NCI-H748 treated with DMSO at 0.1 percent for 48 hours (cell line): ENCODE measurements at places on chromosomes 13 and 19.
A peak's percentile ranks its signal among the peaks of the same experiment; 100 is the strongest.

GRCh38 chr19:19459707-19460251 lies 54.3 kb downstream of the GATAD2A start:
- no peak for DNase-seq

DNA sequence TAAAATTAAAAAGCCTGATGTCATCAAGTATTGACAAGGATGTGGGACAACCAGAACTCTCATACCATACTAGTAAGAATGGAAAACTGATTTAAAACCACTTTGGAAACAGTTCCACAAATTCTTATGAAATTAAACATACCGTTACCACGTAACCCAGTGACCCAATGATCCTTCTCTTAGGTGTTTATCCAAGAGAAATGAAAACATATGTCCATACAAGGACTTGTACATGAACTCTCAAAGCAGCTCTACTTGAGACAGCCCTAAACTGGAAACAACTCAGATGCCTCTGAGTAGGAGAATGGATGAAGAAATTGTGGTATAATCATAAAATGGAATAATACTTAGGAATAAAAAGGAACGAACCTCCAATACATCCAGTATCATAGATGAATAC lies 27.6 kb downstream of the SLC6A16 start:
- no peak for DNase-seq

- DNase-seq, result no peak
Measured at GRCh38 chr13:103878891-103879605, 812.8 kb upstream of the SLC10A2 start.

- no peak for DNase-seq
Measured at GRCh38 chr19:49132974-49133609, 13.7 kb downstream of the PPFIA3 start.

- no peak for DNase-seq
Measured at GRCh38 chr13:43751624-43752023, 35.1 kb downstream of the ENOX1 start.

DNA sequence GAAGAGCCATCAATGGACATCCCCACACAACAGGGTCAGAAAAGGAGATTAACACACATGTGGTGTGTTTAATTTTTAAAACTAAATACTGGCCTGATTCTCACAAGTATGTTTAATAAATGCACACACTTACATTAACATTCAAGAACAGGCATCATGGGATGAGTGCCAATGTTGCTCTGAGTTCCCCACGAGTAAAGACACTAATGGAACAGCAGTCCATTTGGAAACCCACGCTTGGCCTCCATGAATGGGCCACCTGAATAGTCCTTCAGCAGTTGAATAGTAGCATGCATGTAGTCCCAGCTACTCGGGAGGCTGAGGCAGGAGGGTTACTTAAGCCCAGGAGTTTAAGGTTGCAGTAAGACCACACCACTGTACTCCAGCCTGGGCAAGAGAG lies 195.2 kb upstream of the IPO5 start:
- no peak for DNase-seq

DNA sequence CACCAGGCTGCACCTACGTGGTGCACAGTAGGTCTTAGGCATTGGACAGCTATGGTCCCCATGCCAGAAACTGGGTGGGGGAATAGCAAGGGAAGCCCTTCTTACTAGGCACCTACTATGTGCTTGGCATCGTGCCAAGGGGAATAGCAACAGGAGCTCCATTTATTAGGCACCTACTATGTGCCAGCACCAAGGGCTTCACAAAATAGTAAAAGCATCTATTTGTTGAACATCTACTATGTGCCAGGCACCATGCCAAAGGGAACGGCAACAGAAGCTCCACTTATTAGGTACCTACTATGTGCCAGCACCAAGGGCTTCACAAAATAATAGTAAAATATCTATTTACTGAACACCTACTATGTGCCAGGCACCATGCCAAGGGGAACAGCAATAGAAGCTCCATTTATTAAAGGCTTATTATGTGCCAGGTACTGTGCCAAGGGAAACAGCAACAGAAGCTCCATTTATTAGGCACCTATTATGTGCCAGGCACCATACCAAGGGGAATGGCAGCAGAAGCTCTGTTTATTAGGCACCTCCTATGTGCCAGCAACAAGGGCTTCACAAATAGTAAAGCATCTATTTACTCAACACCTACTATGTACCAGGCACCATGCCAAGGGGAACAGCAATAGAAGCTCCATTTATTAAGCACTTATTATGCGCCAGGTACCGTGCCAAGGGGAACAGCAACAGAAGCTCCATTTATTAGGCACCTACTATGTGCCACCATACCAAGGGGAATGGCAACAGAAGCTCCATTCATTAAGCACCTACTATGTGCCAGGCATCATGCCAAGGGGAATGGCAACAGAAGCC lies 108.5 kb downstream of the PTPRS start:
- no peak for DNase-seq

- DNase-seq, result no peak
Measured at GRCh38 chr13:109418111-109418510, 368.3 kb downstream of the IRS2 start.

GRCh38 chr13:41203810-41204209 lies 9.4 kb upstream of the KBTBD7 start:
- no peak for DNase-seq

GRCh38 chr13:28495538-28496187 lies 735 bp upstream of the FLT1 start:
- DNase-seq, result no peak

- no peak for DNase-seq
Measured at GRCh38 chr19:7366701-7367420, 18.1 kb downstream of the ARHGEF18 start.

GRCh38 chr13:83215627-83216026 lies 666.6 kb downstream of the SLITRK1 start:
- DNase-seq, result no peak

DNA sequence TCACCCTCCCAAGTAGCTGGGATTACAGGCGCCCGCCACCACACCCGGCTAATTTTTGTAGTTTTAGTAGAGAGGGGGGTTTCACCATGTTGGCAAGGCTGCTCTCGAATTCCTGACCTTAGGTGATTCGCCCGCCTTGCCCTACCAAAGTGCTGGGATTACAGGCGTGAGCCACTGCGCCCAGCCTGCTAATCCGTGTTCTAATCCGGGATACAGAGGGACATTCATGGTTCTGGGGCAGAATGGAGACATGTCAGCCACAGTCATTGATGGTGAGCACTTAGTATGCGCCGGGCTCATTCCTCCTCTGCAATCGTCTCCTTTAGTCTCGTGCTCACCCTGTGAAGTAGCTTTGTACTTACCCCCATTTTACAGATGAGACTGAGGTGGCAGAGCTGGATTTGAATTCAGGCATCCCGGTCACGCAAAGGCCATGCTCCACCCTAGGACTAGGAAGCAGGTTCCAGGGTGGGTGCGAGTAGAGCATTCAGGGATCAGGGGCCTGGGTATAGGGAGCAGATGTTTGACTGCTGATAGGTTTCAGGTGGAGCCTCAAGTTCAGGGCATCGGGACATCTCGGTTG lies 8.2 kb downstream of the RRAS start:
- DNase-seq, result no peak

- peak; percentile 84 for DNase-seq
Measured at GRCh38 chr13:102402290-102402689, 442 bp upstream of the FGF14 start.

DNA sequence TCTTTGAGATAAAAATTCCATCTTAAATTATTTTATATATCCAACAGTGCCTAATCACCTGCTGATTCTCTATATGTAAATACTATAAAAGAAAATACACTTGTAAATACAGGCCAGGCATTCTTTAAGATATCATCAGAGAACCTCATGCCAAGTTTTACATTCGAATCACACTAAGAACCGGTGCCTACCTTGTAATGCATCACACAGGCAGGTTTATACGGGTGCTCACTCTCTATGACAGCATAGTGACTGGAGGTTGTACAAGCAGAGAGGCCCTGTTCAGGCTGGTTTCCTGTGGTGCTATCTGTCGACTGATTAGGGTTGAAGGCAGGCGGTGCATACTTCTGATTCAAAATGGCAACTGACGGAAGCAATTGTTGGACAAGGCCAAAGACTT lies 141.3 kb upstream of the FBXL3 start:
- DNase-seq, result no peak

DNA sequence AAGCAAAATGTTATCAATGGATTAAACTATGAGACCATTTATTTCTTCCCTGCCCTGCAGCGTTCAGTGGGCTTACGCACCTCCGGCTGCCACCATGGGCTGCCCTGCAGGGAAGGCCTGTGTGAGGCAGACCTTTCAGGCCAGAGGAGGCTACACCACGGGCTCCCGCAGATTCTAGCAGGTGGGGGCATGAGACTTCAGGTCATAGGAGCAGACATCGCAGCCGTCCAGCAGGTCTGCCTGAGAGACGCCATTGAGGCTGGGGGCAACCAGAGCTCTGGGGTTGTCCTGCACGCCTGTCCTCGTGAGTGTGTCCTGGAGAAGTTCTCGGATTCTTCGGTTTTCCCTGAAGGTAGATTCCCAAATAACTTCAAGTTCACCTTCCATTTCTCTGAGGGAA lies 9.4 kb upstream of the SLC7A9 start:
- DNase-seq, result no peak

- DNase-seq, result no peak
Measured at GRCh38 chr19:17296976-17297375, 6.2 kb downstream of the ABHD8 start.

- DNase-seq, result no peak
Measured at GRCh38 chr19:13004273-13004672, 9.0 kb downstream of the NFIX start.

DNA sequence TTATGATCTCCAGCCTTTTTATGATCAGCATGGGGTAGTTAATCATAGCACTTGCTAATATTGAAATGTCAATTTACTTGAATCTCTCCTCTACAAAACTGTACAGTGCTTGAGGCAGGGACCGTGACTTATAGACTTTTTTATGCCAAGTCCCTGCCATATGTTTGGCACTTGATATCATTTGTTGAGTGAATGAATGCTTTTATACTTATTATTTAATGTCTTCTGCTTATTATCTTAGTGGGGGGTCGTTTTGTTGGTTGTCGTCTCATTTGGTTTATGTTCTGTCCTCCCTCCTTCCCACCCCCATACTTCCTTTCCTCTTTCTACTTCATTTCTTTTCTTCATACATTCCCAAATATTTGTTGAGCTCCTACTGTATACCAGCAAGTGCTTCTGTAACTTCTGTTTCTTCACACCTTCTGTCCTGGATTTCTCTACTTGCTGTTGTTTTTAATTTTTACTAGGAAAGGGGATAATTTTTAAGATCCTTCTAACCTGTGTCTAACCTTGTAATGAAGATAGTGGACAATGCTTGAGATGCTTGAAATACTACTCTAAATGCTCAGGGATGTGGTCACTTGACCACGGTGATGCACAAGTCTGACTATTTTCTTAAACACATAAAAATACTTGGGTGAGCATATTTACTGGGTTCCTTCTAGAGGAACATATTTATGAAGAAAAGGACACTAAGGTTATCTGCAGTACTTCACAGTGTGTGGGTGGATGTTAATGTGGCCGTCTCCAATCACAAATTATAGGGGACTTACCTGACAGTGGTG lies 223.8 kb downstream of the TDRD3 start:
- DNase-seq, result no peak

- DNase-seq, result no peak
Measured at GRCh38 chr13:103839460-103839859, 773.2 kb upstream of the SLC10A2 start.

DNA sequence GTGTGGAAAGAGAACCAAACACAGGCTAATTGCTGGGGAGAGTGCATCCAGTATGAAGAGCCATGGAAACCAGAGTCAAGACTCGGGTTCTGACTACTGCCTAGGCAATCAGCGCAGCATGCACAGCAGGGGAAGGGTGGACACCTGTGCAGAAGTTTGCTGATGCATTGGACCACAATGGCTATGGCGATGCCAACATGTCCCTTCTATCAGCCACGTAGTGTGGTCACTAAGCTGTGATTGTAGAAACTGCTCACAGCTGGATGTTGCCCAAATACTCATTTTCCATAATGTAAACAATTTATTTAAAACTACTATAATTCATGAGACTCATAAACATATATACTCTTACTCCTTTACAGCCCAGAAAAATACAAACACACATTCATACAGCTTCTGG lies 1718.2 kb downstream of the EFNB2 start:
- DNase-seq, result no peak

DNA sequence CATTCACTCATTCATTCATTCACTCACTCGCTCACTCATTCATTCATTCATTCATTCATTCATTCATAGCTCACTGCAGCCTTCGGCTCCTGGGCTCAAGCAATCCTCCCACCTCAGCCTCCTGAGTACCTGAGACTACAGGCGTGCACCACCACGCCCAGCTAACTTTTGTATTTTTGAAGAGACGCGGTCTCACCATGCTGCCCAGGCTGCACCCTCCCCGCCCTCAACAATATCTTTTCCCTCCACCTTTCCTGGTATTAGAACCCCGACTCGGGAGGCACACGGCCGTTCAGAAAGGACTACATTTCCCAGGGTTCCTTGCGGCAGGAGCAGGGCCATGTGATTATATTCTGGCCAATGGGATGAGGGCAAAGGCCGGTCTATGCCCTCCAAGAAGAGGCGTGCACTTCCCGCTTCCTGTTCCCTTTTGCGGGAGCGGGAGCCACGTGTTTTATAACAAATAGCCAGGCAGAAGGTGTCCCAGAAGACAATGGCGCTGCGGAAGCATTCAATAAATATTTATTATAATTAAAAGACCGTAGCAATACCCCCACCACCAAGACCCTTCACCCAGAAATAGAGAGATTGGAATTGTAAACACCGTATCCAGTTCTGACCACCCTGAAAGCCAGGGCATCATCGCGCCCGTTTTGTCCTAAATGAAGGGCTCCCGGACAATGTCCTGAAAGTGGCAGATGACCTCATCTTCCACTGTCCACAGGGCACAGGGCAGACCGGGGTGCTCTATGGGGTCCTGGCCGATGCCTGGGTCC lies 15.9 kb downstream of the TICAM1 start:
- peak; percentile 57 for DNase-seq

DNA sequence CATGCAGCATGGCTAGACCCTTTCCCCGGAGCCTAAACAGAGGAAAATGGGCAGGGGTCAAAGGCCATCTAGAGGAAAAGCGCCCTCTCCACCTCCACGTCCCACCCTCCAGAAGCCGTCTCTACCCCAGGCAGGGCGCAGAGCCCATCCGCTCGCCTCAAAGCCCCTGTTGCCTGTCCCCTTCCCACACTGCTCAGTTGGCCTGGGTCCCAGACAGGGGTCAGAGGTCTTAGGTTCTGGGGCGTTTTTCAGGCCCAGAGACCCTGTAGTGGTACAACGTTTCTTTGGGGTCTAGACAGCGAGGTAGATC lies 285 bp downstream of the TMEM143 start:
- peak; percentile 66 for DNase-seq
